ENCODE measurements at places on chromosomes 6 and 20. TPM values are rescaled to one million over a fixed set of nuclear protein-coding genes. Genes with fewer than 3 reads are reported as not detected.

The LPA gene
- not detected for polyA plus RNA-seq

The MAN1A1 gene
- polyA plus RNA-seq = 47.5 TPM

The NECAB3 gene
- 67.6 TPM for polyA plus RNA-seq

The BPIFB1 gene
- polyA plus RNA-seq = not detected

The TSPO2 gene
- polyA plus RNA-seq = not detected
